ENCODE measurements at places on chromosomes 7 and 10.

DNA sequence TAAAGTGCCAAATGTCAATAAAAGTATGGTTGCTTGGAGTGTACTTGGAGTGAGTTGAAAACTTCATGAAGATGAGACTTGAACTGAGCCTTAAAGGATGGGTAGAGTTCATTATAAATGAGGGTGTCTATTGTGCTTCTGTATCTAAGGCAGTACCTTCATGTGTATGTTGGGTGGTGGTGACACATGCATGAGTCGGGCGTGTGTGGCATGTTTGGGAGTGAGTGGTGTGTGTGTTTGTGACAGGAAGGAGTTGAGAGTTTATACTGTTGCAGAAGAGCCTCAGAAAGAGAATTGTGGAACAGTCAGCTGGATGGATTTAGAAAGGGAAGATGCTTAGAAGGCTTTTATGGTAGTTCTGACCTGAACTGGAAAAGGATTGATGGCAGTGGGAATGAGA is 6.0 kb upstream of the ZRANB1 start:
- no peak for DNase-seq

GRCh38 chr7:51316262-51316665 is 345 bp downstream of the COBL start:
- no peak for DNase-seq

DNA sequence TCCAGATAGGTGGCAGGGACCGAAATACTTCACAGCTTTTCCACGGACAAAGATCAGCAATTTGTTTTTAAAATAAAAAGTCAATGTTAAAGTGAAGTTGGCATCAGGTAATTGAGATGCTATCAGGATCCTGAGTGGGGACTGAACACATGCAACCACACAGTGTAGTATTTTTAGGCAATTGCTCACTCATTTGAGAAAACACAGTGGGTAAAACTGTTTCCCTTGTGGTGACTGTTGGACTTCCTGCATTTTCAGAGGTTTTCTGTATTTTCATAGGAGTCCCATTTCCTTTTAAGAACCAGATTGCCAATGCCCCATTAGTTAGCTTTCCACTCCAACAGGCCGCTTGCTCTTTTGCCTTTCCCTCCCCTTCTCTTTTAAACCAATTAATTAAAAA is 159.5 kb upstream of the ZNF32 start:
- no peak for DNase-seq

- DNase-seq = no peak
These were observed 35.9 kb upstream of the CCSER2 start for GRCh38 chr10:84292502-84292901.

DNA sequence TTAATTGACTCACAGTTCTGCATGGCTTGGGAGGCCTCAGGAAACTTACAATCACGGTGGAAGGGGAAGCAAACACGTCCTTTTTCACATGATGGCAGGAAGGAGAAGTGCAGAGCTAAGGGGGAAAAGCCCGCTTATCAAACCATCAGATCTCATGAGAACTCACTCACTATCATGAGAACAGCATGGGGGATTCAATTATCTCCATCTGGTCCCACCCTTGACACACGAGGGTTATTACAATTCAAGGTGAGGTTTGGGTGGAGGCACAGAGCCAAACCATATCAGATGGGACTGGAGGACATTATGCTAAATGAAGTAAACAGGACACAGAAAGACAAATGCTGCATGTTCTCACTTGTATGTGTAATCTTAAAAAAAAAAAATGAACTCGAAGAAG is 141.4 kb upstream of the HABP2 start:
- DNase-seq = no peak

- no peak for DNase-seq
These were observed 24.6 kb upstream of the BMPER start for GRCh38 chr7:33880787-33881186.

DNA sequence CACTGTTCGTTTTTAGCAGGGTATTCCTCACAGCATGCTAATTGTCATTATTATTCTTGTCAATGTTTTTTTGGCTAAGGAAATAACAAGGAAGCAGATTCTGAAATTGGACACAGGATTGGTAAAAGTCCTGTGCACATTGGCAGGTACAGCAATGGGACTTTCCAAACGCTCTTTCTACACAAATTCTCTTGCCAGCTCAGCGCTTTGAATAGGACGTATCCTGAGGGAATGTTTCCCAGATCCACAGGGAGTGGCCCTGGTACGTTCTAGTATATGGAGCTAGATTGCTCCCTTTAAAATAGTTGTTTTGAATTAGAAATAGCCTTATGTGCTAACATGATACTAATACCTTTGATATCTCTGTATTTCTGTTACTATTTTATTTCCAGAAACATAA is 82.8 kb upstream of the GRB10 start:
- DNase-seq = no peak

DNA sequence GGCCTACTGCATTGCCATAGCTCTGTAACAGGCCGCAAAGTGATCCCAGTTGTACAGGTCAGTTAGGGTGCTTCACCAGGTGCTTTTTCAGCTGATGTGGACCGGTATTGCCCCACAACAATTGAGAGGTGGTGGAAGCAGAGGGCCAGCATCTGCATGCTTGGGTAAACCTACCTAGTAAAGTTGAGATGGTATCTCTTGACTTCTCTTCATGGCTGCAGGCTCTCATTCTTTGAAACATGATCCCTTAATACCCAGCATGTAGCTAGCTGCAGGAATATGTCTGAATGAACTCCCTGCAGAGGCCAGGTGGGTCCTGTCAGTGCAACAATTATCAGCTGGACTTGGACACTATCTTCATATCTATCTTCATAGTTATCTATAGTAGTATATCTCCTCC is 60.7 kb upstream of the CCDC6 start:
- no peak for DNase-seq

DNA sequence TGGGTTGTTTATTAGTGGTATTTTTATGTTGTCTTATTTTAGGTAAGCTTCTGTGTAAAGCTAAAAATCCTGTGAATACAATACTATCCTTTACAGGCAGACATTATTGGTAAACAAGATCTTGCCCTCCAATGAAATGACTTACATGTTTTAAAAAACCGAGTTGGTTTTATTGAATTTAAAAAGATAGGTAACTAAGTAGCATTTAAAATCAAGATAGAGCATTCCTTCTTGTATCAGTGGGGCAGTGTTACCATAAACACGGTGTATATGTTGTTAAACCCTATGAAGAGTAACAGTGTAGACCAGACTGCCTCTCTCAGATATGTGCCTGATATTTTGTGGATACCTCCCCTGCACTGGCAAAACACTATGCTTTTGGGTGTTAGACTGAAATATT is 81.0 kb downstream of the SNX10 start:
- no peak for DNase-seq

DNA sequence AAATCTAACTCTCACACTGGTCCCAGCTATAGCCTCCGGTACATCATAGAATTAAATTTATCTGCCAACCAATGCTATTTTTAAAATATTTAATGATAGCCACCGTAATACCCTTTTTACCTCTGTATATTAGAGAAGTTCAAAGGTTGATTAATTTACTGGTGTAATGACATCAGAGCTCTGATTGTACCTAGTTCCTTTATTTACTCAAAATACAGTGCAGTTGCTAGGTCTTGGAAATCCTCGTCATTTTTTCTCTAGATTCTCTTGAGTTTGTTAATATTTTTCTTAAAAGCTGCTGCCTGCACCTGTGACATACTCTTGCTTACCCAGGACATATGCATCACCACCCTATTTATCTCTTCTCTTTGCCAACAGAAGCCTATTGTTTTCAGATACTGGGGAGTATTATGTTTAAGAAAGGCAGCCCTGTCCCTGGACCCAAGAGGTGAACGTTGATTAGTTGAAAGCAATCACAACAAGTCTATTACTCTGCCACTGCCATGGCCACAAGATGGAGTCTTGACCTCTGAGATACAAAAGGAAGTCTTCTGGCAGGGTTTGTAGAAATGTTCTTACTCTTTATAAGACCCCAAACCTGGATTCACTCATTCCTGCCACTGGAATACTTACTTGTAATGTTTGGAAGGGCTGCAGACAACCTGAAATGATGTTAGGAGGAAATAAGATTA is 25.6 kb upstream of the TMEM26 start:
- DNase-seq = no peak

GRCh38 chr7:2417981-2418481 is 14.6 kb downstream of the CHST12 start:
- peak; percentile 16 for DNase-seq

GRCh38 chr10:29140991-29141390 is 147.9 kb upstream of the LYZL1 start:
- DNase-seq = no peak

DNA sequence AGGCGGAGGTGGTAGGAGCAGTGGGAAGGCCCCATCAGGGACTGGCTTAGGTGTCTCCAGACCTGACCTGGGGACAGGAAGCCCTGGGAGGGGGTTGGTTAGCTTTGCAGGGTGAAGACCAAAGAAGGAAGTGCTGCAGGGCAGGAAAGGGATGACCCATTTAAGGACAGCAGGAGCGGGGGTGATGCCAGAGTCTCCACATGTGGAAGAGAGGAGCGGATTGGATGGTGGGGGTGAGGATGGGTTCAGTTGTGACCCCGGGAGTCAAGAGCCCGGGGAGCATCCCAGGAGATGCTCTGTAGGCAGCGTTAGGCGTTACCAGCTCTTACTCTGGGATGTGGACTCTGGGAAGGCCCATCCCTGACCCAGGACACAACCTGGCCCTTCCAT is 3.1 kb upstream of the LDB3 start:
- DNase-seq = no peak

- no peak for DNase-seq
These were observed 113.7 kb downstream of the PHTF2 start for GRCh38 chr7:77912293-77912692.

DNA sequence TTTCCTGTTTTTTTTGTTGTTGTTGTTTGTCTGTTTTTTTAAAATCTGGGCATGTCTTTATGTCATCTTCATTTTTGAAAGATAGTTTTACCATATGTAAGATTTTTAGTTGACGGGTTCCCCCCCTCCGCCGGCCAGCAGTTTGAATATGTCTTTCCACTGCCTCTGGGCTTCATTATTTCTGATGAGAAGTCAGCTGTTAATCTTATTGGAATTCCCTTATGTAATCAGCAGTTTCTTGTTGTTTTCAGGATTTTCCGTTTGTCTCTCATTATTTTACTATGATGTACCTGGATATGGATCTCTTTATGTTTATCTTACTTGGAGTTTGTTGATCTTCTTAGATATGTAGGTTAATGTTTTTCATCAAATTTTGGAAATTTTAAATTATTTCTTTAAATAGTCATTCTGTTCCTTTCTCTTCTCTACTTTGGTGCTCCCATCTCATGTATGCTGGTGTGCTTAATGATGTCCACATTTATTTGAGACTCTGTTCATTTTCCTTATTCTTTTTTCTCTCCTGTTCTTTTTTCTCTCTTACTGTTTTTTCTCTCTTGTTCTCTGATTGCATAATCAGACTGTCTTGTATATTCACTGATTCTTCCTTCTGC is 9.7 kb downstream of the EXOC6 start:
- DNase-seq = no peak

DNA sequence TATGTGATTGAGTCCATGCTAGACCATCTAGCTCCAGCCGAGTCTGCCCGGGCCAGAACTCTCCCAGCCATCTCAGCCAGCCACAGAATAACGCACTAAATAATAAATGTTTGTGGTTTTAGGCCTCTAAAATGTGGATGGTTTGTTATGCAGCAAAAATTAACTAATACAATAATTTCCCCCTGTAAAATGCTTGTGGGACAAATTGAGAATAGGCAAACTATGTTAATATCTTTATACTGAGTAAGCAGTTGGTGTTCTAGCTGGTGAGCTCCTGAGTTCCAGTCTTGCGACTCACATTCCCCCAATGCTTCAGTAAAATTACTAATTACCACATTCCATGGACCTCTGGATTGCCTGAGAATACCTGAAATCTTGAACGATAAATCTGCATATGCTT is 316.8 kb upstream of the NFE2L3 start:
- no peak for DNase-seq

- no peak for DNase-seq
These were observed 389.2 kb downstream of the MAGI2 start for GRCh38 chr7:79064187-79064823.

DNA sequence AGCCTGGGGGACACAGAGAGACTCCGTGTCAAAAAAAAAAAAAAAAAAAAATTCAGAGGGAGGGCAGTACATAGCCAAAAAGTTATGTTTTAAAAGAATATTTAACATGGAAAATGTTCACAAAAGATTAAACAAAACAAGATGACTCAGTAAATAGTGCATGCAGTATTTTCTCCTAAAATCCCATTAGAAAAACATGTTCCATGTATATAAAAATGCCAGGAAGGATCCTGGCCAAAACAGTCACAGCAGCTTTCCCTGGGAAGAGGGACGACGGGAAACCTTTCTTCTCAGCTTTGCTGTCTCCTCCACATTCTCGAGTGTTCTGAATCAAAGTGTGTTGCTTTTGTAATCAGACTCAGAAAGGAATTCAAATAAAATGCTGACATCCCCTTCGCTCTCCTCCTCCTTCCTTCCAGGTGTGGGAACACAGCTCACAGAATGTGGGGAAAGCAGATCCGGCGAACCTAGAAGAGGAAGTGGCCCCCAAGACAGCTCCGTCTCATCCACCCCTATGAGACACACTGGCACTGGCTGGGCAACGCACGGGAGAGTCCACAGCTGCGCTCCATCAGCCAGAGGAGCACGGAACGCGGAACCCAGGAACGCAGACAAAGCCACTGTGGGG is 139.4 kb downstream of the MAD1L1 start:
- no peak for DNase-seq

- DNase-seq = no peak
These were observed 171.7 kb downstream of the ADAM12 start for GRCh38 chr10:126216632-126216961.

DNA sequence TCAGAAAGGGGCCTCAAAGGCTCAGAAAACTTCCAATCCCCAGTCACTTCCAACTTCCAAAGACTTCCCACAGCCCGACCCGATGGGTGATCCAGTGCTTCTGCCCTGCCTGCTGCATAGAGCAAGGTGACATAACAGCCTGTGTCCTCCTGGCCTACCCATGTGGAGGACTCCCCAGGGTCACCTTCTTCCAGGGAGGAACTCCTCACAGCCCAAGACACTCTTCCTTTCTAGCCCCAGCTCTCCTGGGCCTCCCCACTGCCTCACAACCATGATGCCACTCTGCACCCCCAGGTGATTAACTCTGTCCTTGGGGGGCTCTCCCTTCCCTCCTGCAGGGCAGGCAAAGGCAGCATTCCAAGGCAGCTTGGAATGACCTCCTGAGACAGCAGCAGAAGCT is 158.4 kb upstream of the PDE1C start:
- no peak for DNase-seq

DNA sequence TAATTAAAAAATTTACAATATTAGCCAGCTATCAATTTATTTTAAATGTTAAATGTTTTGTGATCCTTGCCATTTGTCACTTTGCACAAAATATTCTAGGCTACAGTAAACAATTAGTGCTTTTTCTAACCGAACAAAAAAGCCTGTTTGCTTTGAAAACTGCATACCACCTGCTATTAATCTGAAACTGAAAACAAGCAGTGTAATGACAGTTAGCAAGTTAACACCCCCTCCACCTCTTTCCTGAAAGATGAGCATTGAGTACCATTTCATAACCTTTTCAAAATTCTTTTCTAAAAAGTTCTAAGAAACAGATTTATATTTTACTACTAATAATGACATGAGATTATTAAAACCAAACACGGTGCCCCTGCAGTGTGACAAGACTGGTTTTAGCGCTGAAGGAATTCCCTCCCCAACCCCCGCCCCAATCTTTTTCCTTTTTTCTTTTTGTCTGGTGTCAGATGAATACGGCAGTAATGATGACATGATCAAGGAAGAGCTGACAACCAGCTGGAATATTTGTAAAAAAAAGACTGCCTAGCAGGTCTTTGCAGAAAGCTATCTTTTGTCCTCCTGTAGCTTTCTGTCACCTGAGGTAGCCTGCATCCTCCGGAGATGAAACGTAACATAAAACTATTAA is 175.6 kb downstream of the CHCHD3 start:
- DNase-seq = no peak
